ENCODE measurements at places on chromosomes 6 and 20. TPM values are rescaled to one million over a fixed set of nuclear protein-coding genes. Genes with fewer than 3 reads are reported as not detected.

DNA sequence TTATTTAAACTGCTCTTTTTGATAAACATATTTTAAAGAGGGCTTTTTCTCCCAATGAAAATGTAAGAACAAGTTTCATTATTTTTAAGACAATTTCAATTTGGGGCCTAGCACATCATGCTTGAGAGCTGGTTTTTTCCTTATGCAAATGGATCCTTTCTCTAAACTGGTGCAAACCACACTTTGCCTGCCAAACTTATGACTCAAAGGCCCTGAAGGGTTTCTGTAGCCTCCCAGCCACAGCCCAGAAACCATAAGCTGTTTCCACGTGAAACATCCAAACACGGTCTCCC, 451 bp upstream of the HSF2 start:
- H3K4me1 ChIP-seq = peaks cover 4% of the 10 kb centered on the region
- H3K27ac ChIP-seq = no peak overlapping the region
- peak overlapping the region; percentile 30 for H3K4me3 ChIP-seq
- no peak for DNase-seq
- H3K27me3 ChIP-seq = peaks cover 35% of the 10 kb centered on the region

ZNF334 gene
- total RNA-seq = 15.9 TPM

GRCh38 chr20:34567892-34568865, 9.7 kb downstream of the MAP1LC3A start:
- no peaks in the 10 kb centered on the region for H3K27me3 ChIP-seq
- H3K27ac ChIP-seq = no peak overlapping the region
- no peaks in the 10 kb centered on the region for H3K4me1 ChIP-seq
- H3K4me3 ChIP-seq = no peak overlapping the region
- H3K36me3 ChIP-seq = no peaks in the 10 kb centered on the region

DNA sequence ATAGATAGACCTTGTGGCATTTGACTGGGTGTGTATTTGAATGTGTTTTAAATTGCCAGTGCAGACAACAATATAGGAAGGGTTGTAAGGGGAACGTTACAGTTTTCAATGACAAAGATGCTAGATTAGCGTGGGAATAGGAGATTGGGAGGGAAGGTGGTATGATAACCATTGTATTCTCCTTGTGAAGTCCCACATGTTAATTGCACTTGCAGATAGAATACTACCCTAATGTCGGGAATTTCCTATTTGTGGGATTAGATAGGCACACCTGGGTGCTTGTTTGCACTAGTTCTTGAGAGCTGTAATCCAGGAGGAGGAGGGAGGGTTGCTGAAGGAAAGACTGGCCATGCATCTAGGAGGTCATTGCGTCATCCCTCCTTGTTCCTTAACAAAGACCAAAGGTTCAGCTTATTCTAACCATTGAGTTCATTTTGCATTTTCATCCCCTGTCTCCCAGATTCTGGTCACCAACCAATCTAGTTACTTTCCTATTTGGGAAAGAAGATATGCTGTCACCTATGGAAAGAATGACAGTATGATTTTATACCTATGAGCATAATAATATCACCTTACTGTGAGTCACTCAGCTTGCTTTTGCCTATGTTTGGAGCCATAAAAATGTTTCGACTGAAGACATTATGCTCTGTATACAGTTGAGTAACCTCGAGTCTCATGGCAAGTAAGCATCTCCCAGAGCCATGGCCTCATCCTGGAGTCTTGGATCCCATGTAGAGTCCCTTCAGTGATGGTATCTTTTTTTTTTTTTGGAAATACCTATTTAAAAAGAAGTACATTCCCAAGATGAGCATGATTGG, 201.5 kb downstream of the DTNBP1 start:
- no peaks in the 10 kb centered on the region for H3K36me3 ChIP-seq
- H3K4me1 ChIP-seq = peaks cover 12% of the 10 kb centered on the region
- H3K27ac ChIP-seq = no peak overlapping the region
- no peaks in the 10 kb centered on the region for H3K27me3 ChIP-seq
- no peak for DNase-seq
- no peak overlapping the region for H3K4me3 ChIP-seq

GGTLC1 gene
- total RNA-seq = not detected

DNA sequence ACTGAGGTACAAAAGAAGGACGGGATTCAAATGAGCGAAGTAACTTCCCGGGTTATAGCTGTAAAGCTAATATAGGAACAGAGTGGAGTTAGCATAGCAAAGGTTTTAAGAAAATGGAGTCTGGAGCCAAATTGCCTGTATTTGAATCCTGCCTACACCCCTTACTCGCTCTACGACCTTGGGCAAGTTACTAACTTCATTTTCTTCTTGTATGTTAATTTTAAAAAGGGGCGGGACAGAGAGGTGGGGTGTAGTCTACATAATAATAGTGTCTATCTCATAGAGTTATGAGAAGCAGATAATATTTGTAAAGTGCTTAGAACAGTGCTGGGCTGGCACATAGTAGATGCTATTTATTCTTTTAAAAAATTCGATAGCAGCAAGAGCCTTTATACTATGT, 705 bp downstream of the ZSCAN23 start:
- no peak for DNase-seq
- peak overlapping the region; percentile 88 for H3K4me3 ChIP-seq
- no peak overlapping the region for H3K27ac ChIP-seq
- no peaks in the 10 kb centered on the region for H3K27me3 ChIP-seq
- H3K4me1 ChIP-seq = no peaks in the 10 kb centered on the region
- no peaks in the 10 kb centered on the region for H3K36me3 ChIP-seq

BPI gene
- total RNA-seq = not detected

DNA sequence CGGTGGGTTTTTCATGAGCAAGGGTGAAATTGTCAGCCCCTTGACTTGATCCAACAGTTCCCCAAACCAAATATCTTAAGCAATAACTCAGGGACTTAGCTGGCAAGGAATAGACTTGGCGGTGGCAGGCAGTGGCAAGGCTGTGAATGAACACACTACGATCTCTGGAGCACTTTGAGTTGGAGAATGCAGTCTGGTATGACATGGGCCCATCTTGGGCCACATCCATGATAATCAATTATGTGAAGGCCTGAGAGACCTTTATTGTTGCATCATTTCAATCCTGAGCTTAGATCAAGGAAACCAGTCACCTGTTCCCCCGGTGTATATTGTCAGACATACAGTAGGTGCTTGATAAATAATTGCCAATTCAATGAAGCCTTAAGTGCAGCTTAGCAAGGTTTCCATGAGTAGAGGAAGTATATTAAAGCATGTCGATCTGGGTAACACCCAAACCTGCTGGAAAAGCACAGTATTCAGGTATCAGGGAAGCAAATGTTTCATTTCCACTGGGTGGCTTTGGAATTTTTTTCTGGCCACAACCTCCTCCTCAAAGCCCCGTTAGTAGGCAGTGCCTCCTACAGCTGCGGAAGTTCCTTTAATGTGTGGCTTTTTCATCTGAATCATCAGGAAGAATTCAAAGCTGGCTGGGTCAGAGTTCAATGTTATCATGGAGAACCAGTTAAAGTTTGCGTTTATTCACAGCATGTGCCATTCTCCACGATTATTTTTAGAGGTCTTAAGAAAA, 10.2 kb downstream of the CASS4 start:
- H3K27me3 ChIP-seq = no peaks in the 10 kb centered on the region
- no peak for DNase-seq
- H3K4me1 ChIP-seq = peaks cover 3% of the 10 kb centered on the region
- H3K36me3 ChIP-seq = no peaks in the 10 kb centered on the region

GRCh38 chr6:36131511-36132245, 1.4 kb downstream of the MAPK13 start:
- no peak for DNase-seq
- peaks cover 18% of the 10 kb centered on the region for H3K4me1 ChIP-seq
- no peaks in the 10 kb centered on the region for H3K36me3 ChIP-seq

DNA sequence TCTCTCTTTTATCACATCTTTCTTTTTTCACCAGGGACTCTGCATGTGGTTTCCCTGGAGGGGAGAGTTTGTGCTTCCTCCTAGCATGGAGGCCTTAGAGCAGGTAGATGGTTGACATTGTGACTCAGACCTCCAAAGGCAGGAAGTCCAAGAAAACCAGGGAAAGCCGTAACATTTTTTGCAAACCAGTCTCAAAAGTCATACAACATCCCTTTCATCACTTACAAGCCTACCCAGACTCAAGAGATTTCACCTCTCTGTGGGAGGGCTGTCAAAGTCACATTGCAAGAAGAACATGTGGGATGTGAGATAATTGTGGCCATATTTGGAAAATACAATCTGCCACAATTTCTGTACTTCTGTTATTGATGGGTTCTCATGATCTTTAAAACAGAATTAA, 46.2 kb downstream of the SNRNP48 start:
- DNase-seq = no peak
- H3K27me3 ChIP-seq = no peaks in the 10 kb centered on the region
- no peaks in the 10 kb centered on the region for H3K36me3 ChIP-seq
- H3K27ac ChIP-seq = no peak overlapping the region

PI16 gene
- not detected for total RNA-seq

DNA sequence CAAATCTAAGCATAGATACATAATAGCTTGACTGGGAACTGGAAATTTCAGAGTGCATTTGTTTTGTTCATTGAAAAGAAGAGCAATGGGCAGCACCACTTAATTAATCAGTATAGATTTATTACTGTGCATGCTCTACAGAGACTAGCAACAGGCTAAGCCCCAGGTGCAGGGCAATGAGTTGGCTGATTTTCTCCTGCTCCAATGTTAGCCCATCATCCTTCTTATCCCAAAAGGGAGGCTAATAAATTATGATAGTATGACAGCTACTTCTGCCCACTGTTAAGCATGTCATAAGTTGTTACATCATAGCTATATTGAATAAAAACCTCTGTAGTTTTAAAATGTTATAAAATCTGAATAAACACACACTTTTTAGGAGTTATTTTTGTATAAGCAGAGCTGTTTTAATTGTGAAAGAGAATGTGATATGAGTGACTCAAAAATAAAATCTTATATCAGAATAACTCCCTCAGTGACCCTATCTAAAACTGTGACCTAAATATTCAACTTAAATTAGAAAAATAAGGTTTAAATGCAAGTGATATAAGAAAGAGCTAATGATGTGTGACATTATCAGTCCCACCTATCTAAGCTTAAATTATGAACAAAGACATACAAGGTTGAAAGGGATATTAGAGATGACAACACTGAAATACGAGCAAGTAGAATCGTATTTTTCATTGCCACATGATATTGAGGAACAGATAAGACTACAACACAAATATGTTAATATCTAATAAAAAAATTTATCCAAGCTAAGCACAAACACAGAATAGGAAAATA, 967.3 kb upstream of the ADGRB3 start:
- H3K27ac ChIP-seq = no peak overlapping the region
- no peaks in the 10 kb centered on the region for H3K4me1 ChIP-seq
- no peak for DNase-seq
- H3K27me3 ChIP-seq = no peaks in the 10 kb centered on the region
- no peak overlapping the region for H3K4me3 ChIP-seq
- no peaks in the 10 kb centered on the region for H3K36me3 ChIP-seq

GSTA2 gene
- total RNA-seq = not detected

L3MBTL3 gene
- 17.2 TPM for total RNA-seq

- H3K36me3 ChIP-seq = no peaks in the 10 kb centered on the region
- DNase-seq = no peak
- H3K27me3 ChIP-seq = no peaks in the 10 kb centered on the region
Observed at GRCh38 chr6:109051301-109052017, 43.2 kb downstream of the SESN1 start.

DNA sequence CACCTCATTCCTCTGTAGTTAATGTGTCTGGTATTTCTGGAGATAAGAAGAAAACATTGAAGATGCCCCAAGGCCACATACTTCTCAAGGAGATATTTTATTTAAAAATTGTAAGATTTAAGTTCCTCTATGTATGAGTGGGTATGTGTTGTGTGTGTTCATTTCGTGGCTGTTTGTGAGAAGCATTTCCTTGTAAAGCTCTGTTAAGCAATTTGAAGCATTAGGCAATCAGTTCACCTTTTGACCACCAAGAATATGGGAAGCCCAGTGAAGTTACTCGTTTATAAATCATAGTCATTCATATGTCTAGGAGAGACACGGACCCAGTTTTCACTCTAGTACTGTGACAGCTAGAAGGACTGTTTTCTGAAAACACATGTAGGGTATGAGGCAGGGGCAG, 717.6 kb upstream of the MAP3K7 start:
- DNase-seq = no peak
- H3K27me3 ChIP-seq = peaks cover 21% of the 10 kb centered on the region
- H3K4me1 ChIP-seq = peaks cover 3% of the 10 kb centered on the region

C6orf118 gene
- 0.58 TPM for total RNA-seq

DNA sequence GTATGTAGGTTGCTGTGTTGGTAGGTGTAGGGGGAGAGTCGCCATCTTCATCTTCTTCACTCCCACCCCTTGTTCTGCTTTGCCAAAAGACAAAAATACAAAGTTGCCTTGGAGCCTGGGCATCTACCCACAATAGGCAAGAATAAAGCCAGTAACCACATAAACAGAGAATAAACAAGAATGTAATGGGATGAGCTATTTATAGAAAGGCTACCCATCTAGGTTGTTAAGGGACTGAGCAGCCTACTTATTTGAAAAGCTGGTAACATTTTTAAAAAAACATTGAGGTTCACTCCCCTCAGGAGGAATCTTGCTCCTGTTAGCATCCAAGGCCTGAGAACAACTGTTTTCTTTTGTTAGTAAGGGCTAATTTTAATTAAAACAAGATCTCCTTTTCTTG, 301.4 kb upstream of the STXBP5 start:
- H3K27ac ChIP-seq = no peak overlapping the region
- H3K36me3 ChIP-seq = no peaks in the 10 kb centered on the region
- no peaks in the 10 kb centered on the region for H3K27me3 ChIP-seq
- no peak overlapping the region for H3K4me3 ChIP-seq
- H3K4me1 ChIP-seq = no peaks in the 10 kb centered on the region

All from H1 (cell line).